Neural progenitor cell (in vitro differentiated cells): ENCODE measurements at places on chromosomes 11 and 22.

DNA sequence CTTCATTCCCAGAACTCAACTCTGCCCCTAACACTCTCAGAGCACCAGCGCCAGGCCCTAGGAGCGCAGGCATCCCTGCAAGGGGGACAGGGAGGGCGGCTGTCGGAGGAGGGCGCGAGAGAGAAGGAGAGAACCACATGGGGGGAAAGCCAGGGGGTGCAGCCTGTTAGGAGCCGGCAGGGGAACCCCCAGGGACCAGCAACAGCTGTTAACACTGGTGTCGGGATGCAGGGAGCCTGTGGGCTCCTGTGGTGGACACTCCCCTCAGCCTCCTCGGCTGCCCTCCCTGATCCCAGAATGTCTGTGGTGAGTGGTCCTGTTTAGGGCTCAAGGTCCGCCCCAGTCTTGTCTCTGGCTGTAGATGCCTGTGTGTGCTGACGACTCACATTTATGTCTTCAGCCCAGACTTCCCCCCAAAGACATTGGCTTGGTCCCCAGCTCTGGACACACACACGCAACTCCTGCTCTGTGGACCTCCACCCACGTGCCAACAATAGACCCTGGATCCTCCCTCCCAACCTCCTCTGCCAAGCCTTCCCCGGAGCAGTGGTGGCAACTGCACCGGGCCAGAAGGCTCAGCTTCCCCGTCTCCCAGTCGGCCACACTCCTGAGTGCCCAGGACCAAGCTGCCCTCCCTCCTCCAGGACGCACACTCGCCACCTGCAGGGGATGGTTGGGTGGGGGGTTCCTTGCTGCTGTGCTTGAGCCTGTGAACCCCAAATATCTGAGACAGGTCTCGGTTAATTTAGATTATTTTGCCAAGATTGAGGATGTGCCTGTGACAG lies 817 bp upstream of the IFITM5 start:
- no peaks in the 10 kb centered on the region for H3K36me3 ChIP-seq
- peak; percentile 78 for DNase-seq
- no peak overlapping the region for H3K4me3 ChIP-seq
- H3K27me3 ChIP-seq = no peaks in the 10 kb centered on the region
- peaks cover 17% of the 10 kb centered on the region for H3K4me1 ChIP-seq

DNA sequence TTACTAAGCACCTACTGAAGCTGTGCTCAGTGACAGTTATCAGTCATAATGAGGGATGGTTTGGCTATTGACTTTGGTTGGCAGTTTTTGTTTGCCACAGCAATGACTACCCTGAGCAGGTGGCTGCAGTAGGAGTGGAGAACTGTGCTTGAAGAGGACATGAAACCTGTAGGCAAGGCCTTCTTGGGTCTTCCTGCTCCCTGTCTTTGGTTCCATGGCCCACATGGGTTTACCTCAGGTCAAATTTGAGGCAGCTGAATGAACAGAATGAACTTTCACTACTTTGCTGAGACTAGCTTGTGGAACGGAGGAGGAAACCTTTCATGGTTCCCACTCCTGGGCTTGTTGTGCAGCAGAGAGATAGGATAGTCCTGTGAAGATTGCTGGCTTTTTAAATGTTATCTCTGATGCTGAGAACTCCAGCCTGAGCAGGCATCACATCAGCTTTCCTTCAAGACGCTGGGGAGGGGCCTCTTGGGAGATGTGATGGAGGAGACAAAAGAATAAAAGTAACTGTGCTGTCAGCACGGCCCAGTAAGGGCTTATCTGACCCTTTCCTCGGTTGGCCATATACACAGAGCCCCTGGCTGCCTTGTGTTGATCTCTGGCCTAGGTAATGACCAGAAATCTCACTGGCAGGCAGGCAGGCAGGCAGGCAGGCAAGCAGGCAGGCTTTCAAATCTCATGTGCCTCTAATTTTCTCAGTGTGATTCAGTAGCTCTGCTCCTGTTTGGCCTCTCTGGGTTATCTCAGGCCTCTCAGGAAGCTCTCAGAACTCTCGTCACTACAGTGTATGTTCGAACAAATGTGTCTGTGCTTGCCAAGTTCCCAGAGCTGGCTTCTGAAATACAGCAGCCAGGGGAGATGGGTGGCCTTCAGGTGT lies 12.0 kb downstream of the STIM1 start:
- no peak overlapping the region for H3K4me3 ChIP-seq
- H3K36me3 ChIP-seq = no peaks in the 10 kb centered on the region
- no peaks in the 10 kb centered on the region for H3K27me3 ChIP-seq
- peaks cover 7% of the 10 kb centered on the region for H3K4me1 ChIP-seq
- no peak overlapping the region for H3K27ac ChIP-seq
- DNase-seq = no peak

DNA sequence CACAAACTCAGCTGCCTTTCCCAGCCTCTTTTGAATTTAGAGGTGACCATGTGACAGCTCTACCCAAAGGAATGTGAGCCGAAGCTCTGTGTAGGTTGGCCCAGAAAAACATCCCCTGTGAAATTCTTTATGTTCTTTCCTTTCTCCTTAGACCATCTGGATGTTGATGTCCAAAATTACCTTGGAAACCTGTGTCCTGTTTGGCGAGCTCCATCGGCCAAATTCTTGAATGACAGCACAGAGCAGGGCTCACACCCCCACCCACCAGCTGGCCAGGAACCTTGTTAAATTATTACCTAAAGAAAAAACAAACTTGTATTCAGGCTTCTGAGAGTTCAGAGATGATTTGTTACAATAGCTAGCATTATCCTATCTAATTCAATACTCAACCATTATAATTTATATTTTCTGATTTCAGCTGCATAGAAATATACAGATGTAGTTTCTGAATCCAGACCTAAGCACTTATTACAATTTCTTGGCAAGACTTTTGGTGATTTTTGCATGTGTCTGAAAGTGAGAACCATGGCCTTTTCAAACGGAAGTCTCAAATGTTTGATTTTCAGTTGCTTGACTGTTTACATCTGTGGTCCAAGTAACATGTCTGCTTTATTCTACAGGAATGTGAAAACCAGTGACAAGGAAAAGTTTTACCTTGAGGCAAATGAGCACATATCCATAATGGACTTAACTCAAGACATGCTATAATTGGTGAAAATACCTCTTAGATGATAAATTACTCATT lies 554.2 kb downstream of the NTM start:
- H3K27me3 ChIP-seq = no peaks in the 10 kb centered on the region
- H3K4me3 ChIP-seq = no peak overlapping the region
- H3K4me1 ChIP-seq = peaks cover 9% of the 10 kb centered on the region
- H3K27ac ChIP-seq = no peak overlapping the region
- no peaks in the 10 kb centered on the region for H3K36me3 ChIP-seq
- no peak for DNase-seq

DNA sequence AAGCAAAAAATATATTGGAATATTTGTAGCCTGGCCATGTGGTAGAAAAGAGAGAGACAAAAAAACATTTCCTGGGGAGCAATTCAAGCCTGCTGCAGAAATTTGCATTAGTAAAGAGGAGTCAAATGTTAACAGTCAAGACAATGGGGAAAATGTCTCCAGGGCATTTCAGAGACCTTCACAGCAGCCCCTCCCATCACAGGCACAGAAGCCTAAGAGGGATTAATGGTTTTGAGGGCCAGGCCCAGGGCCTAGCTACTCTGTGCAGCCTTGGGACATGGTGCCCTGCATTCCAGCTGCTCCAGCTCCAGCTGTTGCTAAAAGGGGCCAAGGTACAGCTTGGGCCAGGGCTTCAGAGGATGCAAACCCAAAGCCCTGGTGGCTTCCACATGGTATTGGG lies 46.8 kb downstream of the PGR start:
- no peaks in the 10 kb centered on the region for H3K36me3 ChIP-seq
- no peak for DNase-seq
- H3K27ac ChIP-seq = no peak overlapping the region
- H3K4me1 ChIP-seq = no peaks in the 10 kb centered on the region
- no peak overlapping the region for H3K4me3 ChIP-seq

GRCh38 chr11:90241414-90241813 lies 18.6 kb upstream of the CHORDC1 start:
- no peaks in the 10 kb centered on the region for H3K36me3 ChIP-seq
- no peak overlapping the region for H3K27ac ChIP-seq
- no peaks in the 10 kb centered on the region for H3K27me3 ChIP-seq
- H3K4me1 ChIP-seq = peaks cover 28% of the 10 kb centered on the region
- DNase-seq = no peak

DNA sequence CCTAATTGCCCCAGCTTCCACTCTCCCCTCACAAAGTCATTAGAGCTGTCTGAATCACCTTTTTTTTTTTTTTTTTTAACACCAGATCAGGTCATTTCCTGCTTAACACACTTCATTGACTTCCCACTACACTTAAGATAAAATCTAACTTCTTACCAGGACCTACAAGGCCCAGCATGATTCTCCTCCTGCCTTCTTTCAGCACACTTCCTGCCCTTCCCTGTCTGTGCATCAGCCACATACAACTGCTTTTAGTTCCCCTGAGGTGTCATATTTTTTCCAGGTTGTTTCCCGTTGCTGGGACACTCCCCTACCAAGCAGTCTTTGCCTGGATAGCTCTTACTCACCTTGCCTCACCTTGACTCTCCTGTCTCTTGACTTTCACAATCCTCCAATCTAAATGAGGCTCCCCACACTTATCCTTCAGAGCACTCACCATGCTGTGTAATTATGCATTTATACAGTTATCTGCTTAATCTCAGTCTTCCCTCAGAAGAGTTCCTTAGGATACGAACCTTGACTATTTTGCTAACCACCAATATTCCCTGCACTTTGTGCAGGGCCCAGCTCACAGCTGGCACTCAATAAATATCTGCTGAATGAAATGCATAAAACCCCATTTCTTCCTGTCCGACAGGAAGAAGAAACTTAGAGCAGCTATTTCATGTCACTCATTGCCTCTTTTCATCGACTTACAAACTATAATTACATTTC lies 96.6 kb upstream of the AKIP1 start:
- H3K36me3 ChIP-seq = no peaks in the 10 kb centered on the region
- no peak for DNase-seq
- peaks cover 26% of the 10 kb centered on the region for H3K4me1 ChIP-seq
- H3K27me3 ChIP-seq = no peaks in the 10 kb centered on the region

- DNase-seq = no peak
- H3K27ac ChIP-seq = no peak overlapping the region
- H3K4me1 ChIP-seq = peaks cover 8% of the 10 kb centered on the region
- H3K36me3 ChIP-seq = no peaks in the 10 kb centered on the region
Observed at GRCh38 chr11:126394036-126394435, 38.5 kb downstream of the ST3GAL4 start.

DNA sequence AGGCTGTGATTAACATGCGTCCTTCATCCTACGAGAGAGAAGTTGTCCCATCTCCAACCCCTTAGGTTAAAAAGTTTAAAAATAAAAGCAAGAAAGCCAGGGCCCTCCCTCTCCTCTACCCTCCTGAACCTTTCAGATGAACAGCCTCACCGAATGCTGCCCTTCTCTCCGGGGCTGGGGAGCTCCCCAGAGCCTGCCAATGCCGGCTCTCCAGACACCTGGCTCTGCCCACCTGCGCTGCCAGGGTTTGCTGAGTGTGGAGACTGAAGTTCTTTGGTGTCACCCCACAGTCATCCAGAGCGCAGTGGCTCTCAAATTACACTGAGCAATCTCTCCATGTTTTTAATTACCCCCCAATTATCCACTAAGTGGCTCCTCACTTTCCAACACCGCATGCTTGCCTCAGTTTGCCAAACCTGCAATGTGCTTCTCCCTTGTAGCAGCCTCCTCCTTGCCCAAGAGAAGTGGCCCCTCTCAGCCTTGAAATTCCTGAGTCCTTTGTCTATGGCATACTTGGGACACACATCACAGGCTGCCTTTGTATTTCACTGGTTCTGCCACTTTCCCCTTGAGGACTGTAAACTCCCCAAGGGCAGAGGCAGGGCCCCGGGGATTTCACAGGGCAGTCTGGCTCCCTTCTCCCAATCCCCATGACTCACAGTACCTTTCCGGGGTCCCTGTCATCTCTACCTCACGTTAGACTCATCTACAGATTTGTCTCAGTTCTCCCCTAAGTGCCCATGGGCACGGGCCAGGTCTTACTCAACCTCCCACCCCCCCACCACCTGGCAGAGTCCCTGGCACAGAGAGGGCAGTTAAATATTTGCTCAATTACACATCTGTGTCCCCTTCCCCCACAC lies 2.0 kb downstream of the MYH9 start:
- no peaks in the 10 kb centered on the region for H3K36me3 ChIP-seq
- peak overlapping the region; percentile 89 for H3K27ac ChIP-seq
- peak overlapping the region; percentile 97 for H3K4me3 ChIP-seq
- H3K27me3 ChIP-seq = no peaks in the 10 kb centered on the region
- peak; percentile 67 for DNase-seq
- H3K4me1 ChIP-seq = peaks cover 20% of the 10 kb centered on the region

DNA sequence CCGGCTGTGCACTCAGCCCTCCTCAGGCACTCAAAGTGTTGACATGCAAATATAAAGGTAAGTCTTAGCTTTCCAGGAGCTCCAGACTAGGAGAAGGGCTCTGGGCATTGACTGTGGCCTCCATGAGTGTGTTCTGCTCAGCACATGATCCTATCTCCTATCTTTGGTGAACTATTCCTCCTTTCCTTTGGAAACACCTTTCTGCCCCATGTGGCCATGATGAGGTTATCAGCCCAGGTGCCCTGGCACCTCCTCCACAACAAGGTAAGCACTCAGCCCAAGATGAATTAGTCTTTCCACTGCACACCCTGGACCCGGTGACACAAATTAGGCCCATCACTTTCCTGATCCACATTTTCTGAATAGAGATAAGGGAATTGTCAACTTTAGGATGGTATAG lies 37.9 kb upstream of the LMO1 start:
- H3K36me3 ChIP-seq = no peaks in the 10 kb centered on the region
- H3K27me3 ChIP-seq = no peaks in the 10 kb centered on the region
- DNase-seq = no peak
- H3K4me1 ChIP-seq = peaks cover 7% of the 10 kb centered on the region

GRCh38 chr11:80031014-80031600 lies 590.3 kb upstream of the TENM4 start:
- DNase-seq = no peak
- no peak overlapping the region for H3K27ac ChIP-seq
- no peaks in the 10 kb centered on the region for H3K27me3 ChIP-seq
- H3K36me3 ChIP-seq = no peaks in the 10 kb centered on the region
- peaks cover 15% of the 10 kb centered on the region for H3K4me1 ChIP-seq

GRCh38 chr11:5500393-5500801 lies 9.4 kb downstream of the UBQLN3 start:
- no peak overlapping the region for H3K4me3 ChIP-seq
- H3K27ac ChIP-seq = no peak overlapping the region
- H3K27me3 ChIP-seq = no peaks in the 10 kb centered on the region
